H1 (cell line): ENCODE measurements at places on chromosomes 13 and 19. TPM values are rescaled to one million over a fixed set of nuclear protein-coding genes. Genes with fewer than 3 reads are reported as not detected.

- DNase-seq, result no peak
Observed at GRCh38 chr13:24784319-24784718, 20.4 kb downstream of the RNF17 start.

DNA sequence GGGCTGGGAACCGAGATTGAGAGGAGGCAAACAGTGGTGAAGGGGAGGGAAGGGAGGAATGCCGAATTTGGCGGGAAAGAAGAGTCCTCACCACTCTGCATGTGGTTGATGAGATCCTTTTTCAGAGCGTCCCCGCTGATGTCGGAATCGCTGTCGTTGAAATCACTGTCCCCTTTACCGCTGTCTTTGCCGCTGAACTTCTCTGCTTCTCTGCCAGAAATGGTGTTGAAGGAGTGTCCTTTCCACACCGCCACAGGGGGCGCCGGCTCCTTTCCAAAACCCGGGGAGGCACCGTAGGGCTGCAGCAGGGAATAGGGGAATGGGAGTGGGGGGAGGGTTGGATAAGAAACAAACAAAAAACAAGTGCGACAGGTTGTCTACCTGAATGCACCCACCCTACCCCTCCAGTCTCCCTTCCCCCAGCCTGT lies 3.1 kb downstream of the PCDH8 start:
- DNase-seq, result no peak

The ZNF491 gene
- total RNA-seq, result 0.78 and 0.84 TPM in 2 replicates

The CEBPA gene
- 2.7 and 3.0 TPM in 2 replicates for total RNA-seq

DNA sequence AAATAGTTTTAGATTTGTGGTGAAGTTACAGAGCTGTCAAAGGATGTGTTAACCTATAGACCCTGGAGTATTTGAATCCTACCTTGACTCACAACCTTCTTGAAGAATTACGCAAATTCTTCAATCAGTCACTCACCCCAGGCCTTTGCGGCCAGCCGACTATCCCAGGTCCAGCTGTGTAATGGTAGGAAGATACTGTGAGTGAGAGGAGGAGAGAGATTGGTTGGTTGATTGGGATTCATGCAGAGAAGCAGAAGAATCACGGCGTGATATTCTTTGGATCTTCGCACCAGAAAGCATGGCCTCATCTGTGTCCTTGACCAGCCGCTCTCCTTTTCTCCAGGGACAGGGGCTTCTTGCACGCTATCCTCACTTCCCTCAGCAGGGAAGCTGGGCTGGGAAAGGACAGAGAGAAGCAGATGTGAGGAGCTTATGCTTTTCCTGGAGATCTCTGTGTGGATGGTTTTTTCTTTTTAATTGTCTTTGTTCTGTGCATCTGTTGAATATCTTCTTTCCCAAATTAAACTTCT lies 249.1 kb downstream of the GGACT start:
- DNase-seq, result no peak

GRCh38 chr13:39496506-39496905 lies 106.5 kb downstream of the LHFPL6 start:
- DNase-seq, result no peak

The GPR4 gene
- 0.19 TPM in 1 of 2 replicates, not detected in the other for total RNA-seq

- no peak for DNase-seq
Observed at GRCh38 chr13:43377149-43377548, 353.8 kb downstream of the DNAJC15 start.

DNA sequence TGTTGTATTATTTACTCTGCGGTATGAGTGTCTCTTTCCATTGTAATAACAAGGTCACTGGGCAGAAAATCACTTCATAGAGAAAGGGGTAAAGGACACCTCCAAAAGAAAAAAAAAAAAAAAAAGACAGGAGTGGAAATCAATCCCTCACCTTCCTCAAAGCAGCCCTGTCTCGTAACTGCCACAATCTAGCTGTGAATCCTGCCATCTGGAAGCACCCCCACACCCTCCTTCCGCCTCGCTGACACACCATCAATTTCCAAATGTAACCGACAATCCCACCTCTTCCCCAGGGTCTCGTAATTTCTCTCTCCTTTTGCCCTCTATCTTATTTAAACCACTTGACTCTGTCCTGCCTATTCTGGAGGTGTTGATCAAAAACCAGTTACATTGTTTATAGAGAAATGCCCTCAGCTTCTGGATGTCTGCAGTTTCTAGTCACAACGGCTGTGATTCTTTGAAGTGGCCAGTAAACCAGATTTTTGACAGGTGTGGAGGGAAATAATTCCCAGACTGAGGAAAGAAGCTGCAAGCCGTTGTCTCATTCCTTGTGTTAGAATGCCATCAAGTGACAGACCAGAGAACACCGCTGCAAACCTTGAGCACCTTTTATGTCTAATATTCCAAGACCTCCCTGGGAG lies 9.1 kb upstream of the POP4 start:
- DNase-seq, result no peak

The PALM3 gene
- total RNA-seq, result 31.3 and 33.1 TPM in 2 replicates

GRCh38 chr19:27742041-27742440 lies 1470.9 kb downstream of the UQCRFS1 start:
- DNase-seq, result no peak

The ZNF136 gene
- 6.9 and 9.9 TPM in 2 replicates for total RNA-seq

GRCh38 chr13:38888309-38888708 lies 102.3 kb downstream of the STOML3 start:
- DNase-seq, result peak; percentile 10

DNA sequence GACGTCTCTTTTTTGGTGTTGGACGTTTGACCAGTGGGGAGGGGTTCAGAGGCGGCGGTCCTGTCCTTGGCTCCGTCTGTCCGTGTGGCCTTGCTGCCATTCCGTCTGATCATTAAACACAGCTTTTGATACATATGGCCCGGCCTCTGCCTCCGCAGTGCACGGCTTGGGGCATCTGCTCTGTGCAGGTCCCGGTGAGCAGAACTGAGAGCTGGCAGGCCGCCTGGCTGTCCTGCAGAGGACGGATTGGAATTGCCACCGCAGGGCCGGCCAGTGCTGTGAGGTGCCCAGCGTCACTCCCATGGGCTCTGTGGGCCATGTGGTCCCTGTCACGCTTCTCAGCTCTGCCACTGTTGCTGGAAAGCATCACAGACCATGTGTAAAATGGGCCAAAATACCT lies 5.4 kb upstream of the TMPRSS9 start:
- DNase-seq, result no peak

The ZNF773 gene
- 8.3 and 9.0 TPM in 2 replicates for total RNA-seq

DNA sequence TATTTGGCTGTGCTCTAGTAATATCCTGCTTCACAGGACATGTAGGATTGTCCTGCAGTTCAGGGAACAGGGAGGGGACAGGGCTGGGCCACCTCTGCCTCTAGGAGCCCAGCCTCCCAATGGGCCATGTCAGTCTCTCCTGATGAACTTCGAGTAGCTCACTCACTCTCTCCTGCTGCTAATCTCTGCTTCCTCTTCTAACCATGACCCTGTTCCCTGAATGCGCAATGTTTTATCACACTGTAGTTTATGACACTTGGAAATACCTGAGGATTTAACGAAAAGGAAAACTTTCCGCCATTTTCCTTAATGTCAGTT lies 9.2 kb downstream of the PARP4 start:
- no peak for DNase-seq

The RB1 gene
- 16.1 and 17.5 TPM in 2 replicates for total RNA-seq

The ZNF223 gene
- total RNA-seq, result 3.9 and 4.3 TPM in 2 replicates

The CYP4F2 gene
- not detected in 2 replicates for total RNA-seq

GRCh38 chr13:113647351-113648215 lies 10.4 kb downstream of the ATP4B start:
- DNase-seq, result no peak

The TTC9B gene
- not detected in 2 replicates for total RNA-seq

DNA sequence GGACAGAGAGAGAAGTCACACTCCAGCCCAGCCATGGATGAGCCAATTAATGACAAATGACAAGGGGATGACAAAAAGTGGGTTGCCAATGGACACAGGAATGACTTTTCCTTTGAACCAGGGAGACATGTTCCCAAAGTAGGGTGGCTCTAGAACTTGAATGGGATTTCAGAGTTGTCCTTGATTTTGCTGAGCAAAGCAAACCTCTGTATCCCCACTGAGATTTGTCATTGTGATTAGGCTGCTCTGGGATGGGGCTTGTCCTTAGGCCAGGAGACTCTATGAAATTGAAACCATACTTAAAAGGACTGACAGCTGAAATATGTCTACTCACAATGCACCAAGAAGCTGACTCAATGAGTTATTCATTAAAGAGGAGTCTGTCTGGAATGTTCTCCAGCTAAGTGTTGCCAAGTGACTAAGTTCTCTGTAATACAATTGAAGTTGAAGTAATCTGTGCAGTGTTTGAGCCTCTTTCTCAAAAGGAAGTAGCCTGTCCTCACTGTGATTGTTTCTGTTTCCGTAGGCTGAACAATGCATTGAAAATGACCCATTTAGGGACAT lies 69.0 kb upstream of the PCDH9 start:
- no peak for DNase-seq

The NKG7 gene
- not detected in 2 replicates for total RNA-seq

GRCh38 chr13:19345158-19345557 lies 163.5 kb upstream of the TUBA3C start:
- DNase-seq, result no peak

The FGF21 gene
- 0.48 TPM in 1 of 2 replicates, not detected in the other for total RNA-seq

DNA sequence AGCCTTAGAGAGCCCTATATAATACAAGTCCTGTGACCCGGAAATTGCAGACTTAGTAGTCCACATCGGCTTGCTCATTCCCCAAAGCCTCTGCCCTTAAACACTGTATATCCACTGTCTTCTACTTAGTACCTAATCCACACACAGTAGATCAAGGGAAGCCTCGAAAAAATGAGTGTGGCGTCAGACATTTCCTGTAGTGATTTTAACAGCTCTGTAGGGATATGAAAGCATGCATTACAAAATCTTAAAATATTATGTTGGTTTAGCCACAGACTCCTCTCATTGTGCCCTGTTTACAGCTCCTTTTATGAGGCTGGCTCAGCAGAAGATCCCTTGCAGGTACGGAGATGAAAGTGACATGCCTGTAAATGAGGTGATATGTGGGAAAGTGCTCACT lies 416.3 kb downstream of the LIG4 start:
- DNase-seq, result no peak

GRCh38 chr13:60893801-60894200 lies 496.8 kb downstream of the TDRD3 start:
- DNase-seq, result no peak

The ZSCAN4 gene
- not detected in 2 replicates for total RNA-seq

DNA sequence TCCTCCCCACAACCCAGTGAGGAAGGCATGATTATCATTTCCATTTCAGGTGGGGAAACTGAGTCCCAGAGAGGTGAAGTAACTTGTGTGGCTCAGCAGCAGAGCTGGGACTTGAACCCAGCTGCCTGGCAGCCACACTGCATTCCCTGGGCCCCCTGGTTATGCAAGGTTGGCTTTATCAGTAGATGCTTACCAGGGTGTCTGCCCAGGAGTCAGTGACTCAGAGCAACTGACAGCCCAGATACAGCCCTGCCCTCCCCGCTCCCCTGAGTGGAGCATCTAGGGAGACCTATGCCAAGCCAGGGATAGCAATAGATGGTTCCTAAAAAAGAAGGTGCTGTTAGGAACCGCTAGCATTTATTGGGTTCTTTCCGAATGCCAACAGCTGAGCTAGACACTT lies 5.9 kb downstream of the IGLON5 start:
- no peak for DNase-seq
